Epithelial cell of proximal tubule (primary cell): ENCODE measurements at places on chromosomes 3 and 15. TPM values are rescaled to one million over a fixed set of nuclear protein-coding genes. Genes with fewer than 3 reads are reported as not detected.

GRCh38 chr3:59425371-59425770 lies 375.5 kb upstream of the CFAP20DC start:
- no peak for DNase-seq

RAB7A gene
- total RNA-seq = 55.6 and 67.9 TPM in 2 replicates

GRCh38 chr15:36793205-36793873 lies 213.9 kb downstream of the CDIN1 start:
- no peak for DNase-seq

- DNase-seq = no peak
Measured at GRCh38 chr3:27540231-27540630, 56.0 kb upstream of the SLC4A7 start.

GRCh38 chr3:108215871-108216270 lies 6.4 kb downstream of the IFT57 start:
- DNase-seq = no peak

DNA sequence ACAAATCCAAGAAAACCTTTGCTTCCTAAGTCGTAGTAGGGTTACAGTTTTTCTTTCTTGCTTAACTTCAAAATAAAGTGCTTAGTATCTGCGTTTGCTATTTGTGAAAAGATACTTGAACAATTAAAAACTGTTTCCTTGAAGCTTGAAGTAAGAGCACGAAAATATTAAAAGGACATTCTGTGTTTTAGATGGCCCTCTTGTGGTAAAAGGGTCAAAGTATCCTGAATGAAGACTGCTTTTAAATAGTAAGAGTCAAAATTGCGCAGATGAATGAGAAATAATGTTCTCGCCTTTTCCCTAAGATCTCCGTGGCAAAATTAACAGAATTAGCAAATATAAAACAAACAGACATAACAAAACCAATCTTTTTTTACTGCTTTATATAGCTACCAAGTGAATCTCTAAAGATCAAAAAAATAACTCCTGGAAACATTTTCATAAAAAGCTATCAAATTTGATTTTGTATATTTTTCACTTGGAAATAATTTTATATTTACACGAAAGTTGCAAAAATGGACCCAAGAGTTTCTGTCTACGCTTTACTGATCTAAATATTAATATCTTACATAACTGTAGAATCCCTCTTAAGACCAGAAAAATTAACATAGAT lies 175.4 kb downstream of the MBNL1 start:
- DNase-seq = peak; percentile 23

ZIC4 gene
- not detected in 2 replicates for total RNA-seq

DNA sequence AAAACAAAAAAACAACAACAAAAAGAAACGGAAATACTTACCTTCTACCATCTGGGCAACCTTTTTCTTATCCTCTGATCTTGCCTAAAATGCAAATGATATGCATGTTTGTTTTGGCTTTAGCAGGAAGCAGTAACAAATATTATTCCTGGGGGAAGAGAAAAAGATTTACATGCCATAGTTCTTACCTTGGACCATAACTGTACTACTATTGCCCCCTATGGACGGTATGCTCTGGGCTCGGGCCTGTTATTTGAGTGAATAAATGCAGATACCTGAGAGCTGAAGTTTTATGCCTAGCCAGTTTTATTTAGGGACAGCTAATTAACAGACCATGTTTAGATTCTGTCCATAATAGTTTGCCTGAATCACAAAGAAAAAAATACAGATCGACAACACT lies 12.6 kb upstream of the STARD5 start:
- DNase-seq = no peak

- no peak for DNase-seq
Measured at GRCh38 chr3:46971742-46972141, 4.8 kb downstream of the CCDC12 start.

- no peak for DNase-seq
Measured at GRCh38 chr3:122760453-122761271, 33.0 kb downstream of the HSPBAP1 start.

KIF15 gene
- total RNA-seq = 11.8 and 16.6 TPM in 2 replicates

GOLGA6L7 gene
- total RNA-seq = not detected in 2 replicates

GRCh38 chr3:140500473-140500872 lies 177.4 kb upstream of the TRIM42 start:
- no peak for DNase-seq

DNA sequence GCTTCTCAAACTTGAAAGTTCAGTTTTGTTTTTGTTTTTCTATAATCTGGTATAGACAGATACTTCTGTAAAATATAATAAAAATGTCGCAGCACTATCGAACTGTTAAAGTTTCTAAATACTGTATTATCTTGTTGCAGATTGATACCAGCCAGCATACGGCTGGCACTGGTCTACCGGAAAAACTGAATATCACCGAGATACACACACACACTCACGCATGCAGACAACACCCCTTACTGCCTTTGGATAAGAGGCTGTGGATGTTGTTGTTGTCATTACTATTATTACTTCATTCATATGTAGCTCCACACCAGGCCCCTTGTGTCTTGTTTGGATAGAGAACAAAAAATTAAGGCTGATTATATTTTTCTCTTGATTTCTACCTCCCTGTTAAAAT lies 32.4 kb downstream of the MAP6D1 start:
- no peak for DNase-seq

CADPS gene
- not detected in 2 replicates for total RNA-seq

DNA sequence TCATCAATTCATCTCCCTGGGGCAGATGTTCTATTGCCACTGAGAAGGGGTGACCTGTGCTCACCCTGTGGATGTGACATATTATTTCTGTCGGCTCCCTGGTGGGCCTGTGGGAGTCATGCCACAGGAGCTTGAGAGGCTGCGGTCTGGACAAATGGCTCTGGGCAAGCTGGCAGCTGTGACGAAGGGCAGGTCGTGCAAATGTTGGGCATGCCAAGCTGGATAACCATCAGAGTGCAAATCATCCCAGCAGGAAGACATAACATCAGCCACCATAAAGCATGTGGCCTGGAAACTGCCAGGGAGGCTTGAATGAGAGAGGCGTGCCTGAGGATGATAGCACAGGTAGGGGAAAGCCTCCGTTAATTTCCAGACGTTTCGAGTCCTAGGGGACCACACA lies 45.3 kb upstream of the FAM3D start:
- no peak for DNase-seq

DNA sequence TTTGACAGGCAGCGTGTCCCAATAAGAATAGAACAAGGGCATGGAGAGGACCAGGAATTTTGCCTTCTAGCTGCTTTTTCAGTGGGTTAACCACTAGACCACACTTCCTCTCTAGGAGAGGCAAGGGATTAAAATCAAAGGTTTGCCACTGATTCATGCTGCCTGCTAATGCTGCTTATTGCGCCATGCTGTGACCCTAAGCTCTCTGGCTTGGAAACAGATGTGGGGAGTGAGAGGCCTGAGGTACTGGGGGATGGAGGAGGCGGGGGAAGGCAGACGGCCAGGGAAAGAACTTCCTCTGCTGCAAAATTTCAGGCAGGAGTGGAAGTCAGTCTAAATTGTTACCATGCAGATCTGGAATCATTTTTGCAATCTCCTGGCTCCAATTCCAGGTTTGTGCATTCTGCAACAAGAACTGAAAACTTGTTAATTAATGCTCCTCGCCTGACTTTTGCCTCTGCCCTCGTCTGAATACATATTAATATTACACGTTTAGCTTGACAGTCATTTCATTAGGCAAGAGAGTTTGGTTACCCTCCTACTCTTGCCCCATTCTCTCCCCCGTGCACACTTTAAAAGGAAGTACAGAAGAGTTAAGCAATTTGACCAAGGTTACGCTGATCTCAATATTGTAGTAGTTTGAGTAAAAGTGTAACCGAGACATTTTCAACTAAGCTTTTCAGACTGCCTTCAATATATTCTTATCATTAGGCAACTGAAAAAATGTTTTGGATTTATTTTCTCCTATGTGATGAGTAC lies 121.7 kb upstream of the SPRED1 start:
- DNase-seq = peak; percentile 73

DNA sequence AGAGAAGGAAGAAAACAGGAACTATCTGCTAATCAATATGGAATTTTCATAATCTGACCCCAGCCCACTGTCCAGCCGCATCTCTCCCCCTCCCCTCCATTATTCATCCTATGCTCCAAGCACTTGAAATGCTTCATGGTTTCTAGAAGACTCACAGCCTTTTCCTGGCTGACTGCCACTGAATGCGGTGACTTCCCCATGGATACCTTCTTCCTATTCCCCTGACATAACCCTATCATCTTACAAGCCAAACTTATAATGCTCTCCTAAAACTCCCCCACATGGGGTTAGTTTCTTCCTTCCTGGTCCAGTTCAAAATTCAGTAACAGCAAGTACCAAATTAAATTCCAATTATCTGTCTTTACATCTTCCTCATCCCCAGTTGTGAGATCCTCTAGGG lies 31.2 kb upstream of the PTX3 start:
- DNase-seq = no peak

CPEB1 gene
- 0.35 and 0.43 TPM in 2 replicates for total RNA-seq
